Gastroesophageal sphincter (tissue), 4 donors: ENCODE measurements at places on chromosomes 13 and 19. TPM values are rescaled to one million over a fixed set of nuclear protein-coding genes. Genes with fewer than 3 reads are reported as not detected.

- no peak for ATAC-seq
Measured at GRCh38 chr13:109707044-109707741, 79.2 kb downstream of the IRS2 start.

- ATAC-seq: no peak
Measured at GRCh38 chr13:23440821-23441618, 7.5 kb upstream of the SACS start.

DNA sequence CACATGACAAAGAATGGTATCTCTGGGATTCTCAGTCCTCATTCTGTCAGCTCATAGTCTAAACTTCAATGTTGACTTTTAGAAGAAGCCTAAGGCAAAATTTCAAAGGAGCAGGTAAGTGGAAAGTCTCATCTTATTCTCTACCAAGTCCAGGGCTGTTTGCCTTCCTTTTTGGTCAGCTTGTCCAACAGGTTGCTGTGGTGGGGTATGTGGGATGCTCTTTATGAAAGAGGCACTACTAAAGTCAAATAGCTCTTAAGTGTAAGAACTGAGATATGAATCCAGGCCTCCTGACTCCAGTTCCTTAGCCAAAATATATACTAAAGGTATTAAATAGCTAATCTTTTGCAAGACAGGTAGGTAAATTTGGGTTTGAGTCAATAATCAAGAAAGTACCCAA lies 540.6 kb upstream of the SPRY2 start:
- no peak for ATAC-seq

DNA sequence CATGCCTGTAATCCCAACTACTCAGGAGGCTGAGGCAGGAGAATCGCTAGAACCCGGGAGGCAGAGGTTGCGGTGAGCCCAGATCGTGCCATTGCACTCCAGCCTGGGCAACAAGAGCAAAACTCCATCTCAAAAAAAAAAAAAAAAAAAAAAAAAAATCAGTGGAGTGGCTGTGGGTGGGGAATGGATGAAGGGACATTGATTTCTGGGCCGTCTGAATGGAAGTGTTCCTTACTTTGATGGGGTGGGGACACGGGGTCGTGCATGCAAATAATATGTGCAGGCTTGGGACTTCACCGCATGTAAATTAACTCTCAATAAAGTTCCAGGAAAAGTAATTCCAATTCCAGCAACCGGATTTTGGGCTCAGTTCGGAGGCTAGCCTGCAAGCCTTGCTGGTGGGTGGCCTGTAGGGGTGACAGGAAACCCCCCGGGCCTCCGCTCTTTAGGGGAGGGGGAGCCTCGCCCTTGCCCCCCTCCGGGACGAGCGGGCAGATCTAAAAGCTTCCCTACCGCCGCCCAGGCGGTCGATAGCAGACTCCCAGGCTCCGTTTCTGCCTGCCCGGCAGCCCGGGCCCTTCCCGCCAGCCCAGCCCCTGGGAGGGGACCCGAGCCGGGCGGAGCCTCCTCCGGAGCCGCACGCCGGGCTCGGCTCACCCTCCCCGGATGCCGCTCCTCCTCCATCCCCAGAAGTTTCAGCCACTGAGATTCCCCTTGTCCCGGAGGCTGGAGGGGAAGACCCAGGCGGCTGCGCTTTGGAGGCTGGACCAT lies 48.0 kb upstream of the ADGRE5 start:
- ATAC-seq: peak; percentile 25

DNA sequence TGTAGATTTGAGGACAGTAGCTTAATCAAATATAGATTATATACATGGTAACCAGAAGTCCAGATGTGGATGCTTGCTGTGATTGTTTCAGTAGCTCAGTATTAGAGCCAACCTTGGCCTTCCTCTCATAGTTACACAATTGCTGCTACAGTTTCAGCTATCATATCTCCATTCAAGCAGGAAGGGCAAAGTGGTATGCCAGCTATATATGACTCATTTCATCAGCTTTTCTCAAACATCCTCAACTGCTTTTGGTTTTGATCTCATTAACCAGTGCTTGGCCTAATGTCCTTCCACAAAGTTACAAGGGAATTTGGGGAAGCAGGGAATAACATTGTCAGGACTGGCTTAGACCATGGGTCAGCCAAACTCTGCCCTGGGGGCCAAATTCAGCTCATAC lies 73.0 kb upstream of the MAB21L1 start:
- ATAC-seq: no peak

DNA sequence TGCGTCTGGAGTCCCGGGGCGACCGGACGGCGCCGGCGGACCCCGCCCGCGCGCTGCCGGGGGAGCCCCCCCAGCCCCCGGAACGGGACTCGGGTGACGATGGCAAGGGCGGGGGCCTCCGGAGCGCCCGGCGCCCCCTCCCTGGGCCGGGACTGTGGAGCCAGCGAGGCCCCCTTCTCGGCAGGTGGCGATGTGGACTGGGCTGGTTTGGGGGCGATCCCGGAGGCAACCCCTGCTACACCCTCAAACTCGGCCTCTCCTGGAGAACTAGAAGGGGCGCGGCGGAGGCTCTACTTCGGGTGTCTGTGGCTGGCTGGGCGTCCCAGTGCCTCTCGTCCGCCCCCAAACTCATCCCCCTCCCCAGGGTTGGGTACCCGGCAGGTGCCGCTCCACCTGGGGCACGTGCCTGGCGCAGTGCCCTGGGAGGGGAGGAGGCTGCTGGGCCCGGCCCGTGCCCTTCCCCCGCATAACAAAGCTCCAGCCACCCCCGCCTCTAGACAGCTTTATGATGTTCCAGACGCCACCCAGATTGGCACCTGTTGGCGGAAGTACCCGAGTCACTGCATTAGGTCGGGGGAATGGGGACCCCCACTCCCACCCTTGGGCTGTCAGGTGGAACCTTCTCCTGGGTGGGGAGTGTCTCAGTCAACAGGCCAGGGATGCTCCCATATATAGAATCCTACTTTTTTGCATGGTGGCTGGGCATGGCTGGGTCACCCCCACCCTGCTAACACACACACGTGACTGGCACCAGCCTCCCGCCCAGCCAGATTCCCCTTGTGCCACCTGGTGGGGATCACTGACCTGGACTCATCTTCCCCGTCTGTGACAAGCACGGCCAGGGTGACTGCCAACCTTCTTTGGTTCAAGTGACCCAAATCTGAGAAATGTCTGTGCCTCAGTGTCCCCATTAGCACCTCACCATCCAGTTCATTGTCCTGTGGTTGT lies 722 bp downstream of the PKN1 start:
- ATAC-seq: peak; percentile 4

- no peak for ATAC-seq
Measured at GRCh38 chr19:38742906-38743305, 1.4 kb downstream of the CAPN12 start.

- no peak for ATAC-seq
Measured at GRCh38 chr19:45448887-45449299, 18.9 kb upstream of the FOSB start.

PCDH8 gene
- not detected for total RNA-seq

CYP2A6 gene
- not detected for total RNA-seq

PLD3 gene
- 237 TPM for total RNA-seq

ADGRE3 gene
- total RNA-seq: not detected

SPIB gene
- total RNA-seq: not detected

WDR88 gene
- total RNA-seq: not detected
